NCI-H2029 treated with DMSO at 0.1 percent for 48 hours (cell line): ENCODE measurements at places on chromosomes 4 and X.

DNA sequence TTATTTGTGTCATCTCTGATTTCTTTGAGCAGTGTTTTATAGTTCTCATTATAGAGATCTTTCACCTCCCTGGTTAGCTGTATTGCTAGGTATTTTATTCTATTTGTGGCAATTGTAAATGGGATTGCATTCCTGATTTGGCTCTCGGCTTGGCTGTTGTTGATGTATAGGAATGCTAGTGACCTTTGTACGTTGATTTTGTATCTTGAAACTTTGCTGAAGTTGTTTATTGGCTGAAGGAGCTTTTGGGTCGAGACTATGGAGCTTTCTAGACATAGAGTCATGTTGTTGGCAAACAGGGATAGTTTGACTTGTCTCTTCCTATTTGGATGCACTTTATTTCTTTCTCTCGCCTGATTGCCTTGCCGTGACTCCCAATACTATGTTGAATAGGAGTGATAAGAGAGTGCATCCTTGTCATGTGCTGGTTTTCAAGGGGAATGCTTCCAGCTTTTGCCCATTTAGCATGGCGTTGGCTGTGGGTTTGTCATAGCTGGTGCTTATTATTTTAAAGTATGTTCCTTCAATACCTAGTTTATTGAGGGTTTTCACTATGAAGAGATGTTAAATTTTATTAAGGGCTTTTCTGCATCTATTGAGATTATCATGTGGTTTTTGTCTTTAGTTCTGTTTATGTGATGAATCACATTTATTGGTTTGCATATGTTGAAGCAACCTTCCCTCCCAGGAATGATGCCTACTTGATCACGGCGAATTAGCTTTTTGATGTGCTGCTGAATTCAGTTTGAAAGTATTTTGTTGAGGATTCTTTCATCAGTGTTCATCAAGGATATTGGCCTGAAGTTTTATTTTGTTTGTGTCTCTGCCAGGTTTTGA is 72.7 kb upstream of the BOD1L1 start:
- no peak for DNase-seq

DNA sequence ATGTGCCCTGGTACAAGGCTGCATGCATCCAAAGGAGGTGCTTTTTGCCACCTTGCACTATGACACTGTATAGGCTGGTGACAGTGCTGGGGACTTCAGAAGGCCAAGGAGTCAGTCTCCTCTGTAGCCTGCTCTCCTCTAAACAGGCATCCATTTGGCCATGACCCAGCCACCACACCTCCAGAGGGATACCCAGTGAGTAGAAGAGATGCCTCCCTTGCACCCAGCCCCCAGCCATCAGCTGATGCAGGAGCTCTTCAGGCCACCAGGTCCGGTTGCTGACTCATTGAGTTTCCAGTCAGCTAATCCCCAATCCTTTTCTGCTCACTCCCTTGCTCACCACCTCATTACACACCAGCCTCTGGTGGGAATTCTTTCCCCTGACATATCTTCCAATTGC is 99.8 kb downstream of the PJA1 start:
- no peak for DNase-seq

GRCh38 chr4:7708981-7709380 is 230.7 kb downstream of the AFAP1 start:
- no peak for DNase-seq

DNA sequence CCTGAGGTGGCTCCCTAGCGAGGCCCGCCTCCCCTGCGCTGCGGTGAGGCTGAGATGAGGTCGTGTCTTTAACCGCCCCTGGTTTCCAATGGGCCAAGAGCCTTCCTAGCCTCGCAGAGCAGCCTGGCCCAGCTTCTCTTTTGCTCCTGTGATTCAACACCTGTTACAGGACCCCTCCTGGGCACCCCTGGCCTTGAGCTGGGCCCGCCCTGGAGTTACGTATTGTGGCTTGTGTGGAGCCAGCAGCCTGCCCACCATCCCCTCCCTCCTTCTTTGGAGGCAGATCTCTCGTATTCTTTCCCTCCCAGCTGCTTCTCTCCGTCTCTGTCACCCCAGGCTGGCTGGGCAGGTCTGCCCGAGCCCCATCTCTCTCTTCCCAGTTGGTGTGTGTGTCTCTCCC is 19.3 kb upstream of the UBA1 start:
- no peak for DNase-seq

GRCh38 chr4:183249854-183250253 is 70.2 kb downstream of the CLDN22 start:
- DNase-seq = no peak

- no peak for DNase-seq
Observed at GRCh38 chrX:103879339-103879738, 47.3 kb upstream of the RAB9B start.

- no peak for DNase-seq
Observed at GRCh38 chr4:120431180-120431579, 364.5 kb upstream of the MAD2L1 start.

- no peak for DNase-seq
Observed at GRCh38 chr4:147456706-147457105, 24.2 kb upstream of the EDNRA start.

GRCh38 chr4:153362184-153362583 is 17.7 kb downstream of the MND1 start:
- DNase-seq = no peak

DNA sequence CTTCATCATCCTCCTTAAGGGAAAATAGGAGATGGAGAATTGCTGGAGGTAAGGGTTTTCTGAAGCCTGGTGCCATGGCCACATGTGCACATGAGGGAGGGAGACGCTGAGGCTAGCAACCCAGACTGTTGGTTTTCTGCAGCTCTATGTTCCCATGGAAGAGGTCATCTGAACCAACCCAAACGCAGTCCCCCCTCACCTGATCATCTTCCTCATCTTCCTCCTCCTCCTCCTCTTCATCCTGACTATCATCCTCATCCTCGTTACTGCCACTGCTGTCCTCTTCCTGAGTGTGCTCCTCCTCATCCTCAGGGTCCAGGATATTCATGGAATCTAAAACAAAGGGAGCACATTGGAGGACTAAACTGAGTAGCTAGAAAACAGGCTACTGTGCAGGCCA is 124.6 kb downstream of the HUWE1 start:
- no peak for DNase-seq

GRCh38 chr4:1080961-1081688 is 32.2 kb downstream of the RNF212 start:
- DNase-seq = no peak

- DNase-seq = no peak
Observed at GRCh38 chrX:1452516-1453394, at the start of gene ASMTL. Gene ASMTL (minus strand): TSS chrX:1452909. CDS start chrX:1452840, 69 bp downstream.

DNA sequence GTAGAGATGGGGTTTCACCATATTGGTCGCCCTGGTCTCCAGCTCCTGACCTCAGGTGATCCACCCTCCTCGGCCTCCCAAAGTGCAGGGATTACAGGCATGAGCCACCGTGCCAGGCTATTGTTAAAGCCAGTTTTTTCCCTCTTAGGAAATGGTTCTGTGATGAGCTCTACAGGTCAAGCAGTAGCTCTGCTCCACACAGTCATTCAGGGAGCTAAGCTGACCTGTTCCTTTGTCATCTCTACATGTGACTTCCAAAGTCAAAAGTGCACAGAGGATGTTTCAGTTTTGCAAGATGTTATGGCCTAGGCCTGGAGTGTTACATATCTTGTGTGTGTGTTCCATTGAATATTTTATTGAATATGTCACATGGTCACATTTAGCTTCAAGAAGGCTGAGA is 11.4 kb downstream of the MCUB start:
- no peak for DNase-seq

- no peak for DNase-seq
Observed at GRCh38 chrX:14528629-14529289, 577 bp upstream of the GLRA2 start.

GRCh38 chrX:35728481-35728880 is 69.7 kb upstream of the MAGEB16 start:
- DNase-seq = no peak

DNA sequence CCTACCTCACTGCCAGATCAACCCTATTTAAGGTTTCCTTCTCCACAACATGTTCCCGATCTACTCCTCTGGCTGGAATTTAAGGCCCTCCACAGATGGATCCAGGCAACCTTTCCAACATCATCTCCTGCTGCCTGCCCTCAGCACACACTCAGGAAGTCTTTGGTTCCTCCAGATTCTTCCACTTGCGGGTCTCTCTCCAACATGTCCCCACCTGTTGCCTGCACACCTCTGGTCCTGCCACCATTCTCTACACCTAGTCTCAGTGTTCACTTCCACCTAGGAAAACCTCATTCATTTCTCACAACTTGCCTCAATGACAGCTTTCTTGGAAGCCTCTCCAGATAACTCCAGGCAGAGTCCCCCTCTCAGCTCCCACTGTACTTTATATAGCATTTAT is 80.1 kb downstream of the RTL5 start:
- DNase-seq = no peak

GRCh38 chr4:112213856-112214255 is 17.7 kb upstream of the AP1AR start:
- DNase-seq = no peak

- no peak for DNase-seq
Observed at GRCh38 chr4:121358473-121358872, 22.3 kb downstream of the QRFPR start.
